Cerebellar nuclear complex (tissue), 1 donor: ENCODE measurements at places on chromosomes 11 and 22.

GRCh38 chr11:110279881-110280280, 16.5 kb downstream of the RDX start:
- no peak for DNase-seq

- no peak for DNase-seq
Observed at GRCh38 chr11:61578819-61579675, 1.8 kb downstream of the SYT7 start.

GRCh38 chr11:34859496-34859895, 56.7 kb downstream of the APIP start:
- DNase-seq: no peak

GRCh38 chr11:86686531-86686930, 14.1 kb upstream of the ME3 start:
- no peak for DNase-seq

DNA sequence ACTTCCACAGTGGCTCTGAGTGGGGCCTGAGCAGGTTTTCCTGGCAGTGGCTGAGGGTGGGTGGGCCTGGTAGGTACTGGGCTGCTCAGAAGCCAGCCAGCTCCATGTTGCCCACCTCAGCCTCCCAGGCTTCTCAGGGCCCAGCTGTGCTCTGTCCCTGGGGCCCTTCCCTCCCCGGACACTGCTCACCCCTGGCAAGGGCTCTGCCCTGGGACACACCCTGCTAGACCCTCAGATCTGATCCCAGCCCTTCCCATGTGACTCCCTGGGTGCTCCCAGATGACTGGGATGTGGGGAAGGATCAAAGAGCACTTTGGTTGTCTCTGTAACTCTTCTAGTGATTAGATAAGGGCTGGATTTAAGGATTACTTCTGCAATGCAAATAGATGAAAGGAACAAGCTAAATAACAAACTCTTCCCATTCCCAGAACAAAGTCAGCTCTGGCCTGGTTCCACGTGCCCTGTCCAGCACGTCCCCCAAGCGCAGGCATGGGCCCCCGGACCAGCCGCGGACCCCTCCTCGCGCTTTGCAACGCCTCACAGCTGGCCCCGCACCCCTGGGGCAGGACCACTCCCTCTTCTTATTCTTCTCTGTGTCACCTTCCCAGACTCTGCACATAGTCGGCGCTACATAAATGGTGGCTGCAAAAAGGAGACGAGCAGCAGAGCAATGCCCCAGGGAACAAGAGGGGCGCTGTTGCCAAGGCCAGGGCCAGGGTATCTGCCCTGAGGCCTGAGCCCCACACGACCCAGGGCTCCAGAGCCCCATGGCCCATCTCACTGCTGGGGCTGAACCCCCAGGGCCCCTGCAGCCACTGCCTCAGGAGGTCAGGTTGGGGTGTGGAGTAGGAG, 5.7 kb upstream of the KRTAP5-6 start:
- no peak for DNase-seq

GRCh38 chr11:134345237-134345550, 13.4 kb downstream of the GLB1L2 start:
- DNase-seq: no peak

GRCh38 chr11:80650966-80651365, 1210.1 kb upstream of the TENM4 start:
- no peak for DNase-seq

- DNase-seq: no peak
Observed at GRCh38 chr11:40170078-40170477, 1289.4 kb downstream of the LRRC4C start.

DNA sequence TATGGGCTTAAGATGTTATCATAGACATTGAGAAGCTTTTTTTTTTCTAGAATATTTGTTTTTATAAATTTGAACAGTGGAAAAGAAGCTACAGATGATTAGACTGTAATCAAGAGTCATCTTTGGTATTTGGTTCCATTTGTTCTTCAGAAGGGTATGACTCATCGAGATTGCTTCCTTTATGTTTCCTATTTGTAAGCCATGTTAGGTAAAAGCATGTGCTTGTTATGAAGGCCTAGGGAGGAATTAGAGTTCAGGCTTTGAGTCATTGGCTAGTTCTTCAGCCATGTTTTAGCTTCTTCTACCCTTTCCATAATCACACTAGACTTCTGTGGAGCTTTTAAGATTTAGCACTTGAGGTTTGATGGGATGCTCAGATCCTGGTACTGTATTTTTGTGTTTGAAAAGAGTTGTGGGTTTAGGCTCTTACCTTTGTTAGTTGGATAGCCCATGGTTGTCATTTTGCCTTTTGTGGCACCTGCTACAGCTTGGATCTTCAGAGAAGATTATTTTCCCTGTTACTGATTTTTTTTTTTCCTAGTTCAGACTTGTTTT, 44.3 kb downstream of the POLD3 start:
- DNase-seq: no peak

DNA sequence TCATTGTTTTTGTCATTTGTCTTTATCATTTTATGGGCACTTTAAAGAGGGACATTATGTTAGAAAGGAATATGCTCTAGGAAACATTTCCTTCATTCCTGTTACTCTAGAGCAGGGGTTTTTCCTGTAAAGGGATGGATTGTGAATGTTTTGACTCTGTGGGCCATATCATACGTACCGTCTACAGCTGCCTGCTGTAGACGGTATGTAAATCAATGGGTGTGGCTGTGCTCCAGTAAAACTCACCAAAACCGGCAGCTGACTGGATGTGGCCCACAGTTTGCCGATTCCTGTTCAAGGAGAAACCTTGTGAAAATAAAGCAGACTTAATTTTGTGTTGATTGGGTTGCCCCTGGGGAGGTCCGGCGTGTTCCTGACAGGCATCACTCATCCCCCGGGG, 7.3 kb downstream of the IGHMBP2 start:
- DNase-seq: no peak

DNA sequence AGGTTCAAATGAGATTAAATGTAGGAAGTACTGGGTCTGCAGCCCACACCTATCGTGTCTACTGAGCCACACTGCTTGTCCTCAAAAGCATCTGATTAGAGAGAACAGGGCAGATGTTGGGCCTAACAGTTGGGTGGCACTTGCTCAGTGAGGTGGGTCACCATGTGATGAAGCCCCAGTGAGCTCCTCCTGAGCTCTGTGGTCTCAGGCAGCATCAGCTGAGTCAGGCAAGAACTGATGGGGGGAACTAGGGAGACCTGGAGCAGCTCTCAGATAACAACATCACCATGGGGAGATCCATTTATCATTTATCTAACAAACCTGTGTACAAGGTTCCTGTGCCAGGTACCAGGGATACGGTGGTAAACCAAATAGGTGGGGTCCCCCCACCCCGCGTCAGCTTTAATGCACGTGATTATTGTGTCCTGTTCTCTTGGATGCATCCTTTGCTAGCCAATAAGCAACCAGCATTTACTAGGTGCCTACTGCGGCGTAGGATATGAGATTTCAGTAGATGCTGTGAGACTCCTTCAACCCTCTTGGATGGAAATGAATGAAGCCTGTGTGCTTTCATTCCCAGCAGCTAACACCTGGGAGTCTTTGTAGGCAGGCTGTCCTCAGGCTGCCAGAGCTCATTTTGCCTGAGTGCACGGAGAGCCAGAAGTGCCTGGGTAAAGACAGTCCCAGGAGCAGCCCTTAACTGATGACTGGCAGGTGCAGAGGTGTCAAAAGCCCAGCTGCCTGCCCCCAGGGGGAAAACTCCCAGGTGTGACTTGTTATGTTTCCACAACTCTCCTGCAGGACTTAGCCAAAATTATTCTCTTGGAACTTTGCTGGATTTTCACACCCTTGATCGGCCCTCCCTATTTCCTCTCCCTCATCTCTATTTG, 73.6 kb upstream of the NARS2 start:
- no peak for DNase-seq

DNA sequence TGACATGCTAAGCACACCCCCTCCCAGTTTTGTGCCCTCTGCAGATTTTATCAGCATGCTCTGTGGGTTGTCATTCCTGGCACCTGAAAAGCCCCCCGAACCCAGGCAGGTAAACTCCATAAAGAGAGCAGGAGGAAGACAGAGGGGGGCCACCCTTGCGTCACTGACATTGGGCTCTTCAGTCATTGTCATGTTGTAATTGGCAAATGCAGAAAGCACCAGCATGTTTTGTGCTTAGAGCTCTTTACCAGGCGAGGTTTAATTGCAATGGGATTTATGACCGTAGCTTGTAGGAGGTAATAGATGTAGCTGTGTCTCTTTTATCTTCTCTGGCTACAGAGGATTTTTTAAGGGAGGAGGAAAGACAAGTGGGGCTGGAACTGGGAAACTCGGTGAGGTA, 201.7 kb downstream of the GRIK4 start:
- no peak for DNase-seq

GRCh38 chr11:56932572-56933220, 56.0 kb upstream of the OR5AK2 start:
- no peak for DNase-seq

GRCh38 chr11:2737226-2737590, 37.4 kb upstream of the KCNQ1OT1 start:
- DNase-seq: no peak

GRCh38 chr11:77172666-77172982, 44.6 kb downstream of the MYO7A start:
- no peak for DNase-seq

GRCh38 chr11:126561327-126561893, 205.9 kb downstream of the ST3GAL4 start:
- DNase-seq: no peak

DNA sequence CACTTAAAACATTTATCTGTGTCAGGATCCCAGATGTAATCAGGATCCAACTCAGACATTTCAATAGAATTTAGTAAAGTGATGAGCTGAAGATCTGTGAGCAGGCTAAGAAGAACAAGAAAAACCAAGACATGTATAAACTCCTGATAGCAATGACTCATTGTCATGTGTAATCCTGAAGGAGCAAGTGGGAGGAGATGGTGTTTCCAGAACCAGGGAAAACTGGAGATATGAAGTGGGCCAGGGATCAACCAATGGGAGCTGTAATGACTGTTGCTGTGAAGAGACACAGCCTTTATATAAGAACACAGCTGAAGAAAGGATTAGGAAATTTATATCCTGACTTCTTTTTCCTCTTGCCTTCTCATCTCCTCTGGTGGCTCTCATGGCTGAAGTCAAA, 682.5 kb upstream of the ARHGAP42 start:
- no peak for DNase-seq

GRCh38 chr11:64110465-64111375, 55.2 kb downstream of the MACROD1 start:
- DNase-seq: no peak

GRCh38 chr11:82858556-82859091, 41.6 kb downstream of the PRCP start:
- DNase-seq: no peak

DNA sequence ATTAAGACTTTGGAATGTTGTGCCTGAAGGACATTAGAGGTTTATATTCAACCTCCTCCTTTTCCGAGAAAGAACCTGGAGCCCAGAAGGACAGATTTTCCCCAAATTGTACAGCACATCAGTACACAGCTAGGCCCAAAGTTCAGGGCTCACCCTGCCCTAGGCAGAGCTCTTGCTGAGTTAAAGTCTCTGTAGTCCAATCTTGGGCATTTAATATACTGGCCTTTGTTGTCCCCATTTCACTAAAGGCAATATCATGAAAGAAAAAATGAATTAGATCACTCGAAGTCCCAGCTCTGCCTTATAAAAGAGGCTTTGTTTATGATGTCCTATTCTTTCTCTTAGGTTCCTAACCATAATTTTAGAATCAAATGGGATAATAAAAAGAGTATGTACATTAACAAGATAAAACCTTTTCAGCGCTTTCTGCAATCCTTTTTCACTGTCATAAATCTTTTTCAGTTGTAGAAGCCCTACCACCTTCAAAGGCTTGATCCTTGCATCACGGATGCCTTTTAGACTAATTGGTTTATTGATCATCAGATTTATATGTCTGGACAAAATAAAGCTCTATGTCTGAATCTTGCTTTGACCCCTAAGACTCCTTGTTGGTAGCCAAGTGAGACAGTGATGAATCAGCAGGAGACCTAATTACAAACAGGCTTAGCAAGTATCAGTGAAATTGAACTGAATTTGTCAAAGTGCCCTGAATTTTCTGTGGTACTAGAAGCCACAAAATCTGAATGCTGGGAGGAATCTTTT, 39.8 kb downstream of the RELT start:
- DNase-seq: no peak

- no peak for DNase-seq
Observed at GRCh38 chr11:112650527-112650926, 310.7 kb upstream of the NCAM1 start.
